ENCODE measurements at places on chromosomes 13 and 19.
A peak's percentile ranks its signal among the peaks of the same experiment; 100 is the strongest.

DNA sequence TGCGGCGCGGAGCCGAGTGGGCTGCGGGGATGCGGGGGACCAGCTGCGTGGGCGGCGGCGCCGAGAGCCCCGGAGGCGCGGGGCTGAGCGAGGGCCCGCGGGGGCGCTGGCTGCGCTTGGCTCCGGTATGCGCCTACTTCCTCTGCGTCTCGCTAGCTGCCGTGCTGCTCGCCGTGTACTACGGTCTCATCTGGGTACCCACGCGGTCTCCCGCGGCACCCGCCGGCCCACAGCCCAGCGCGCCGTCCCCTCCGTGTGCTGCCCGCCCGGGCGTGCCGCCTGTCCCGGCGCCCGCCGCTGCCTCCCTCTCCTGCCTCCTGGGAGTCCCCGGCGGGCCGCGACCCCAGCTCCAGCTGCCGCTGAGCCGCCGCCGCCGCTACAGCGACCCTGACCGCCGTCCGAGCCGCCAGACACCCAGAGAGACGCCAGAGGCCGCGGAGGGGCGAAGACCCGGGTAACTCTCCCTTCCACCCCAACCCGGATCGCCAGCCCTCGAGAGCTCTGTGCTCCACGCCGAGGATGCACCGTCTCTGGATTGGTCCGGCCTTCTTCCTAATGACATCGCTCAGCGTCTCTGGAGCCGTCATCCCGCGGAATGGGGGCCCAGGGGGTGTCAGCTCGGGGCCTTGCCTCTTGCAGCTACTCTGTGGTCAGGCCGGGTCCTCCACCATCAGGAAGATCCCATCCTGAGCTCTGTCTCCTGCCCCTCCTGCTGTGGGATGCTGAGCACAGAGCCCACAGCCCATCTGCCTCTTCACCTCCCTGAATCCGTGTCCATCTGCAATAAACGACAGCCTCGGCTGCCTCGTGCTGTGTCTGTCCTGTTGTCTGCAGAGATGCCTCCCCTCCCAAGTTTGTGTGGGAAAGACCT is 441 bp downstream of the INAFM1 start:
- DNase-seq, result peak; percentile 9

- DNase-seq, result no peak
Observed at GRCh38 chr13:93589788-93590187, 363.2 kb downstream of the GPC6 start.

DNA sequence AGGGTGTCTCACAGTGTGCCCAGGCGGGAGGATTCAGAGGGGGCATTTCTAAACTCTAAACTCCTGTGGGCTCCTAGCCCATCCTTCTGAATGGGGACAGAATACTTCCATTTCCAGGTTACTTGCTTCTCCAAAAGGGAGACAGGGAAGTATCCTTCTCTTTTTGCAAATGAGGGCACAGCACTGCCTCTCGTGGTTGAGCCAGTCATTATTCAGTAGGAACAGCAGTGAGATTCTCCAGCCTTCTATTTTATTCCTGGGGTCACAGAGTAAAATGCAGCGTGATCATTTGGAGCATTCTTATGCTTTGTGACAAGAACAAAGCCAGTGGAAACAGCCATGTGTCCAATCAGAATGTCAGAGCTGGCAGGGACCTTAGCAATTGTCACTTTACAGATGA is 15.7 kb upstream of the TSHZ3 start:
- no peak for DNase-seq

DNA sequence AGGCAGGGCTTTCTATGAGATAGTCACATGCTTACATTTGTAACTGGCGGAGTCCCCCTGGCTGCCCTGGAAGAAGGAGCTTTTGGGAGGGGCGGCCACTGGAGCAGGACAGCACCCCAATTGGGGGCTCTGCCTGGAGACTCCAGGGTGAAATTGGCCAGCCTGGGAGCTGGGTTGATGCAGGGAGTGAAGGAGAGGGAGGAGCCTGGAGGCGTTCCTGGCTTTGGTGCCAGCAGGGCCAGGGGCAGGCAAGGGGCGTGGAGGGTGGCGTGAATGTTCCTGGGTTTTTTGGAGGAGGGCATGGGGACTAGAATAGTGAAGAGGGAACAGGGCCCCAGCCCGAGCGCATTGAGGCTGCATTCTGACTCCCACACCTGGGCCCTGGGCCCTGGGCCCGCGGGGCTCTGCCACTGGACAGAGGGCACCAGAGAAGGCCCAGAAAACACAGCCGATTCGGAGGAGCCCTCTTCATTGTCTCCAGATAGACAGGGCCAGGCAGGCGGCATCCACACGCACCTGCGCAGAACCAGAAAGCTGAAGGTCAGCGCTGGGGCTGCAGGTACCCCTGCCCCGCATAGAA is 29.5 kb downstream of the COMP start:
- DNase-seq, result no peak

DNA sequence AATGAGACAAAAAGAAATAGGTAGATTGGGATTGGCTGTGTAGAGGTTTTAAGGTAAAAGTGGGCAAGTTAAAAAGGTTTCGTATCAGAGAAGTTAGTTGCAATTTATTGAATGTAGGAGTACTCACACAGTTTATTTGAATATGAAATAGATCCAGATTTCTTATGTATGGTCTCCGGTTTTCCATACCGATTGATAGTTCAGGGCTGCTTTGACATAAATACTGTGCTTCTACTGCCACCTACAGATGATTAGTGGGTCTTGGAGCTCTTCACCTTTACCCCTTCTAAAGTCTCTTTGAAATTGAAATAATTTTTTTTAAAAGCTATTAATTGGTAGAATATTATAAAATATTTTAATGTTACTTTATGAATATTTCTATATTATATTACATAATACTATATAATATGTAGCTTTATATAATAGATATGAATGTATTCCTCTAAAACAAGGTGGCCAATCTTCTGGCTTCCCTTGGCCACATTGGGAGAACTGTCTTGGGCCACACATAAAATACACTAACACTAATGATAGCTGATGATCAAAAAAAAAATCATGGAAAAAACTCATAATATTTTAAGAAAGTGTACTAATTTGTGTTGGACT is 7.7 kb upstream of the GPR18 start:
- peak; percentile 27 for DNase-seq

DNA sequence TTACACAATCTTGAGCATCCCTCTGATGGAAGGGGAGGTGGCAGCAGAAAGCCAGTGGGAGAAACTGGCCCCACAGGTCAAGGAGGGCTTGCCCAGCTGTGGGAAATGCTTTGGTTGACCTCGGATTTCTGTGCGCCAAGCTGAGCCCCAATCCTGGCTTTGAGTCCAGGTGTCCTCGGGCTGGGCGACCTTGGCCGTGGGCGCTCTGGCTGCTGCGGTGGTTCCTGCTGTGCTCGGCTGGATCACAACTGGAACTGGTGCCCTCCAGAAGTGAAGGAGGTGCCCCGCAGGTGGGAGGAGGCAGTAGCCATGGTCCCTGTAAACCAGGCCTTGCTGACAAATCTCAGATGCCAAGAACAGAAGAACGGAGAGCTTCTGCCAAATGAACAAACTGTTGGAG is 56.4 kb downstream of the ZNF676 start:
- DNase-seq, result no peak

- DNase-seq, result peak; percentile 74
Observed at GRCh38 chr13:32902874-32903273, 113.3 kb upstream of the KL start.

GRCh38 chr19:53870485-53870844 is 2.8 kb downstream of the MYADM start:
- DNase-seq, result no peak

DNA sequence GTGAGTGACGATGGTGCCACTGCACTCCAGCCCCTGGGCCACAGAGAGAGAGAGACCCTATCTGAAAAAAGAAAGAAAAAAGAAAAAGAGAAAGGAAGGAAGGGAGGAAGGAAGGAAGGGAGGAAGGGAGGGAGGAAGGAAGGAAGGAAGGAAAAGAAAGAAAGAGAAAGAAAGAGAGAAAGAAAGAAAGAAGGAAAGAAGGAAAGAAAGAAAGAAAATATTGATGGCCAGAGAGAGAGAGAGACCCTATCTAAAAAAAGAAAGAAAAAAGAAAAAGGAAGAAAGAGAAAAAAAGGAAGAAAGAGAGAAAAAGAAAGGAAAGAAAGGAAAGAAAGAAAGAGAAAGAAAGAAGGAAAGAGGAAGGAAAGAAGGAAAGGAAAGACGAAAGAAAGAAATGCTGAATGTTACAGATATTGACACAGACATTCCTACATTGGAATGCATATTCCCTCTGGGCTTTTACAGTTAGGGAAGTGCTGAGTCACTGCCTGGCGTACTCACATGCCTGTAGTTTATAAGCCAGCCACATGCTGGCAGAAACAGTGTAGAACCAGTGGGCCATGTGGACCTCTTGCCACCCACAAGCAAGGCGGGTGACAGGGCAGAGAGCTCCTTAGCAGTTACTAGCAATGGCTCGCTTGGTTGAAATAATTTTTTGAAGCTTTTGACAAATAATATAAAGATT is 34.6 kb upstream of the SLC46A3 start:
- DNase-seq, result peak; percentile 83

GRCh38 chr13:57056601-57057180 is 84.0 kb upstream of the PRR20A start:
- DNase-seq, result no peak

GRCh38 chr13:114099191-114099590 is 33.2 kb downstream of the RASA3 start:
- DNase-seq, result peak; percentile 90

GRCh38 chr19:34957830-34958751 is 5.9 kb downstream of the ZNF792 start:
- no peak for DNase-seq

- DNase-seq, result no peak
Observed at GRCh38 chr13:61294467-61295191, 121.0 kb downstream of the PCDH20 start.

GRCh38 chr13:70253834-70254233 is 145.6 kb upstream of the KLHL1 start:
- peak; percentile 18 for DNase-seq

DNA sequence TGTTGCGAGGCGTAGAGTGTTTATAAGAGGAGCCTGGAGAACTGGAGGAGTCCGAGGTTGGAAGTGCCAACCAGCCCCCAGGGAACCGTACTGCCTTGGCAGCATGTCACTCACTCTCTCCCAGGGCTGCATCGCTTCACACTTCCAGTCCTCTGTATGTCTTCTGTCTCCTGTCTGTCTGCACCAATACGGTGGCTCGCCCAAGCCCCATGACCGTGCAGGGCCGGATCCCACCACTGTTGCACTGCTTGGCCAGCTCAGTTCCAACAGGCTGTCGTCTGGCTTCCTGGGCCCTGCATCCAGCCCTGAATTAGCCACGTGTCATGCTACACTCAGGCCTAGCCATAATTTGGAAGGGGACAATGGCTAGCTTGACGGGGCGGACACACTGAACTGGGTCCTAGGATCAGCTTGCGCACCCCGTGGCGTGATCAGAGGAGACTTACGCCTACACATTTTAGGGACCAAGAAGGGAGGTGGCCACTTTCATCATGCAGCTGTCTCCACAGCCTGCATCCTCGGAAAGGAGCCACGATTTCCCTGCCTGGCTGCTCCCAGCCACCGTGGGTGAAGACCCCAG is 147.1 kb downstream of the URI1 start:
- no peak for DNase-seq

GRCh38 chr13:26658448-26659385 is 101.2 kb downstream of the WASF3 start:
- DNase-seq, result no peak

GRCh38 chr19:31351056-31351854 is 2.0 kb upstream of the TSHZ3 start:
- DNase-seq, result peak; percentile 60

DNA sequence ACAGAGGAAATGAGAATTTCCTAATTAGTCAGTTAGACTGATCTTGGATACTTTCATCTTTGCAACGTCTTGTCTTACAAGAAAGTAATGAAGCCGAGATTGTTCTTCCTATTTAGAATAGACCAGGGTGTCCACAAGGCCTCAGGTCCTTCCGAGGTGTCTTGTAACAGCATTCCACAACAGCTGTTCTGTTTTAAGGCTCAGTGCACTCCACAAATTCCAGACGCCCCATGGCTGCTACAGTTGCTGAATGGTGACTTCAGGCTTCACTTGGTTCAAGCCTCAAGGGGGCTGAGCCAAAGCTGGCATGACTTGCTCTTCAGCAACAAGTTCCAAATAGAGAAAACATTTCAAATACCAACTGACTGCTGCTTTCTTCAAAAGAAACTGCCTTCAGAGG is 143.4 kb downstream of the SHISA2 start:
- no peak for DNase-seq

DNA sequence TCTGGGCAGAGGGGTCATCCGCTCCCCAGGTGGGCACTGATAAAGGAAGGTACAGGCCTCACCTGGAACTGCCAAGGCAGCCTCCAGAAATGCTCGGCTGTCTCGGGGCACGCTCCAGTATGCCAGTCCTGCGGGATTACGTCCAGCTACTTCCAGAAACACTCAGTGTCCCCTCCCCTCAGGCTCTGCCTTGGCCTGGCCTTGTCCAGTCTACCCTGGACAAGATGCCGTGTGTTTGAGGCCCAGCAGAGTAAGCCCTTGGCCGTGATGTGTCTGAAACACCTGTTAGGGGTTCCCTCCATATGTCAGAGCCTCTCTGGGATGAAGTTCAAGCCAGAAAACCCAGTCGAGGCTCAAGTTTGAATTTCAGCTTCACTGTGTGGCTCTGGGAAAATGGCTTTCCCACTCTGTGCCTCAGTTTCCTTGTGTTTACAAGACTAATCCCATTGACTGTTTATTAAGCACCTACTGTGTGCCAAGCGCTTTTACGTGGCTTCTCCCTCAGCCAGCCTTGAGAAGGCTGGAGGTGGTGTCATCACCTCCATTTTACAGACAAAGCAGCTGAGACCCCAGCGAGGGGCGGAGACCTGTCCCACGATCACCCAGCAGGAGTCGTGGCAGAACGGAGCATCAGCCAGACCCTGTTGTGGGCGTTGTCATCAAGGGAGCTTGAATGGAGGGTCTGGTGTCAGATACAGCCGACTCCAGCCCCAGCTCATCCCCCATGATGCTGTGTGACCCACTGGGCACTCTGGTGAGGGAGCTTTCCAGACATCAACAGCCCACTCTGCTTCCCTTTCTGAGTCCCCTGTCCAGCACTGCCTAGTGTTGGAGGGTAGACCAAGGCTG is 2.0 kb upstream of the PIK3R2 start:
- DNase-seq, result no peak

- DNase-seq, result no peak
Observed at GRCh38 chr19:4979211-4979807, 10.4 kb downstream of the KDM4B start.

DNA sequence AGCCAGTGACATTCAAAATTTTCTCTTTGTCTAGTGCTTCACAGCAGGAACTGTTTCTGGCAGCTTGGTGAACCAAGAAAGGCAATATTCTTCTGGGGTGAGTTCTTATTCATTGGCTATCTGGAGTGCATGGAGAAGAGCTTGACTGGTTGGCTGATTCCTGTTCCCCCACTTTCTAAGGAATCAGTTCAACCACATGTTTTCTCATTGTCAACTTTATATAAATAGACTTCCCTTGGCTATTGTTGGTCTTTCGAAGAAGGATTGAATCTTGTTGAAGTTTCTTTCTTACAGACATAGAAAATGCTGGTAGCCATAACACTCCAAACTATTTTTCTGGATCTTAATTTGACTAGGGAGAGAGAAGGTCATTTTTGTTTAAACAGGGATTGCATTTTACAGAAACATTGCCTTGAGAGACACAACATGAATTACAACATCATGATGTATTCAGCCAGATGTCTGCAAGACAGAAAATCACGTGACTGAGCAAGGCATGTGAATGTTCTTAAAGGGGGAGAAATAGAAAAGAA is 85.2 kb downstream of the EDNRB start:
- DNase-seq, result peak; percentile 54

Data from astrocyte (in vitro differentiated cells and primary cell).